ENCODE measurements at places on chromosomes 7 and 10.

GRCh38 chr10:68156373-68157185, 47.3 kb downstream of the MYPN start:
- DNase-seq, result peak; percentile 70

GRCh38 chr7:3753868-3754267, 452.8 kb downstream of the SDK1 start:
- no peak for DNase-seq

DNA sequence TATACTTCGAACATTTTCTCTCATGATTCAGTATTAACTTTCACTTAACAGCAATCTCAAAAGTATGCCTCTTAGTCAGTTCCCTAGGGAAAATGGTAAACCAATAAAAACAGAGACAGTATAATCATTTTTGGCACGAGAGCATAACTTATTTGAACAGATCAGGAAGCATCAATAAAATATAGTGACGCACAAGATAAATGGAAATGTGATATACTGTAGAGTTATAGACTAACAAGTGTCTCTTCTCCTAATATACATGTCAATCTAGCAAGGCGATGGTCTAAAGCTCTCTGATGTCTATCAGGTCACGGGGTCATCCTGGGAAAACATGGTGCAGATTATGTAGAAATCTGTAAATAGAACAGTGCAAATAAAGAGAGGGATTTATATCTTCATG, 131.6 kb downstream of the HGF start:
- no peak for DNase-seq

DNA sequence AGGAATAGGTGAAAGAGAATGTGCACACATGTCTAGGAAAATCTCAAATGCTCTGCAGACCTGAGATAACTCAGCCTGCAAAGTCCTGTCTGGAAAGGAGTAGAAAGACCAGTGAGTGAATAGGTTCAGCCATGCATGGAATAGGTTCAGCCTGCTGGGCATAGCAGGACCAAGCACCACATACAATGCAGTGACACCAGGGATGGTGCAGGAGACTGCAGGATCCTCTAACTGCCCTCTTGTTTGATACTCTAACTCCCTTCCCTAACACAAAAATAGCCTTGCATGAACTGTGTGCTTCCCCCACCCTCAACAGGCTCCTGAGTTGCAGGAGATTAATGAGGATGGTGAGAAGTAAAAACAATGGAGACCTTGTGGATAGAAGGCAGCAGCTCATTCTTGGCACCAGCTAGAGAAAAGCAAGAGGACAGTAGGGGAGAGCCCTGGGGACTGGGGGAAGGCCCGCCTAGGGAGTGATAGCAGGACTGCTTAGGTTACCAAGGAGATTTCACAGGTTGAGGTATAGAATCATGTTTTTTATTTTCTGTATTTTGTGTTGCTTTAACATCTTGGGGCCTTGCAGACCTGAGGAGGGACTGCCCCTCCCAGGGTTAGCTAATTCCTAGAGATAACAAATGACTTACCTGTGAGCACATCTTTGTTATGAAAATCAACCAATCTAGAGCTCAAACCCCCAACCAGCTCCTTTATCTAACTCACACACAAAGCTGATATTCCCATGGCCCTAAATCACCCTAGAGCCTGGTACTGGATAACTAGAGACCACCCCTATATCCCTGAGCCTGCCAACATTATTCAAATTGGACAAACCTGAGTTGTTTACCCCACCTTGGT, 187.8 kb downstream of the PLPP4 start:
- no peak for DNase-seq

DNA sequence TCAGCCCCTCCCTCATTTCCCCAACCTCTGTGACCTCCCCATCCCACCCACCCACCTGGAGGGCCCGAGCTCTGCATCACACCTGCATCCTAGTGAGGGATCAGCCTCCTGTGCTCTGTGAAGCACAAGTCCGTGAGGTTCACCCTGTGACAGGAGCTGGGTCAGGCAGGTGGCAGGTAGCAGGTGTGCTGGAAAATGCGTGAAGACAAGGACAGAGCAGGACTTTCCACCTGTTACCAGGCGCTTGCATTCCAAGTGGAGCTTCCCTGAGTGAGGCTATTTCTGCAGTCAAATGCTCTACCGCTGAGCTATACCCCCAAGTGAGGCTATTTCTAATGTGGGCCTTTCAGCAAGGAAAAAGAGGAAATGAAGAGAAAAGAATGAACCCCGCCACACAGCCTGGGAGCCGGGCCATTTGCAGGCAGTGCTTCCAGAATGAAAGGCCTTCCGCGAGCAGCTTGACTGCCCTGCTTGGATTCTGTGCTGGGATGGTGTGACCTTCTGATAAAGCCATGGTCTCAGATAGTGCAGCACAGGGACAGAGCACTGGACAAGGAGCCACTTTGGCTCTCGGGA, 13.3 kb upstream of the CPXM2 start:
- DNase-seq, result no peak

GRCh38 chr7:30750683-30751650, 968 bp upstream of the INMT start:
- no peak for DNase-seq

DNA sequence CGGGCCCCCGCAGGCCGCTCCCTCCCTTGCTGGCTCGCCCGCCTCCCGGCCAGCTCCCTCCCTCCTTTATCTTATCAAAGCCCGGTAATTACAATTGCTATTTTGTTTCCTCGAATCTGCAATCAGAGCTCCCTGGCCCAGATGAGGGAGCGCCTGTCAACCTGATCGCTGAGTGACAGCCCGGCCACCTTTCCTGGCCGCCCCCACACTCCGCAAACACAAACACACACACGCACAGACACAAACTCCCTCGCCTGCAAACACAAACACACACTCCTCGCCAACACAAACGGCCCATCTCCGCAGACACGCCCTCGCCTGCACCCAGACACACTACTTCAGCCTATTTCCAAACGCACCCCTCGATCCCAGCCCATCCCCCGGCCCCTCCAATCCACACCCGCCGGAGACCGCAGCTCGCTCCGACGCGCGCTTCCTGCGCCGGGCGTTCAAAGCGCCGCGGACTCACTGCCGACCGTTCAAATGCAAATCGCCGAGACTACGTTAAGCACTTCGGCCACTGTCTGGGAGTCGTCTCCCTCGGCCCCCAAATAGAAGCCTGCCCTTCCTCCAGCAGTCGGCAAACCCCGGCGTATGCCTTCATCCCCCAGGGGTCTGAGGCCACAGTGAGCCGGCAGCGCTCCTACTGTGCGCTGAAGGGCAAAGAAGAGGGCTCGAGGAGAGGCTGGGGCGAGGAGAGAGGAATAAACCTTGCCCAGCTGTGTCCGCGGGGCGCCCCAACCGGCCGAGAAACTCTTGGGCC, 3.0 kb upstream of the FGF8 start:
- DNase-seq, result no peak

GRCh38 chr7:135499818-135500217, 10.1 kb downstream of the CNOT4 start:
- DNase-seq, result no peak

- no peak for DNase-seq
Measured at GRCh38 chr10:71454347-71454746, 57.6 kb downstream of the CDH23 start.

- DNase-seq, result no peak
Measured at GRCh38 chr10:46556515-46557318, at the start of gene GPRIN2. TSS of gene GPRIN2 (minus strand) at chr10:46556658. CDS start at chr10:46550736, 5,922 bp downstream.

DNA sequence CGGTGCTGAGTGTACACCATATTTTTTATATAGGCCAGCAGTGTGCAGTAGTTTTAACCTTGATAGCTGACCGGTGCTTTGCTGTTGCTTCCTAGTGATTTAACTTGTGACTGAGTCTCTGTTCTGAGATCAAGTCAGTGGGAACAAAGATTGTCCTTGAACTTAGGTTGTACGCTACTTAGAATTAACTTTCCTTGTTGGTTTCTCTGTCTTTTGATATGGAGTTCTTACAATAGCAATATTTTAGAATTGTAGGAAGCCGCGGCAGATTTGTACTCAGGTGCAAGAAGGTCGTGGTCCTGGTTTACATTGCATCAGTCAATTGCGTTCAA, 1.3 kb downstream of the DDX21 start:
- DNase-seq, result no peak

DNA sequence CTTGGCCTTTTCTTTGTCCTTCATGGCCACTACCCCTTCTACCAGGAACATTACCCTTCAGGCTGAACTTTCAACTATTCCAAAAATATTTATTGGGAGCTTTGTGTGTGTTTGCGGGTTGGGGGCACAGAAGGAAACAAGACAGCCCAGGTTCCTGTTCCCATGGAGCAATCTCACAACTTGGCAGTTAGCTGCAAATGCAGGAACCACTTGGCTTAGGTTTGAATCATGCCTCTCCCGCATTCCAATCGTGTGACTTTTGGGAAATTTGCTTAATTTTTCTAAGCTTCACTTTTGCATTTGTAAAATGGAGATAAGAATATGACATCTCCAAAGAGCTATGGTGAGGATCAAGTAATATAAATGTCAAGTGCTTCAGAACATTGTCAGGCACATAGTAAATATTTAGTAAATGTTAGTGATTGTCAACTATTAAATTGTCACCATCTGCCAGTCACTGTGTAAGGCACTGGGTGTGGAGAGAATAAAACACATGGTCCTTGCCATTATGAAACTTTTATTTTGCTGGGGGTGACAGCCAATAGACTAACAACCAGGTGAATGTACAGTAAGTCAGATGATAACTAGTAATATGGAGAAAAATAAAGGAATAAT, 277.1 kb downstream of the SNX13 start:
- DNase-seq, result no peak

- DNase-seq, result no peak
Measured at GRCh38 chr10:123999956-124000615, 93.3 kb downstream of the CHST15 start.

DNA sequence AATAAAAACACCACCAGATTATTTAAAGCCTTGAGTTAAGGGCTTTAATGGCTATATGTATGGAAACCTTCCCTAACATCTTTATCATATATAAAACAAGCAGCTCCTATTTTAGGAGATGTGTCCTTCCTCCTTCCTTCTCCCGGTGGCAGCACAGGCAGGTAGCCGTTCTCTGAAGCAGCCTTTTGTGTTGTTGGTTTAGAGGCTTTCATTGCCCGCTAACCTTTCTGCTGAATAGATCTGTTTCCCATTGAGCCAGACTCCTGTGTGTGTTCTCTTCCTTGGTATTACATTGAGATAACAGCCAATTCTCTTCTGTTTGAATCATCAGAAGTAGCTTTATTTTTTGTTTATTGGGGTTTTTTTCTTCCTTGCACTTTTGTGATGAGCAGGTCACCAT, 131.3 kb downstream of the CACNB2 start:
- DNase-seq, result no peak

GRCh38 chr7:68267486-68267885, 1270.9 kb downstream of the TYW1 start:
- no peak for DNase-seq

- no peak for DNase-seq
Measured at GRCh38 chr7:158185653-158186052, 402.0 kb downstream of the PTPRN2 start.

- no peak for DNase-seq
Measured at GRCh38 chr10:69802424-69803161, 887 bp downstream of the COL13A1 start.

GRCh38 chr7:121837462-121837861, 35.5 kb upstream of the PTPRZ1 start:
- DNase-seq, result no peak

DNA sequence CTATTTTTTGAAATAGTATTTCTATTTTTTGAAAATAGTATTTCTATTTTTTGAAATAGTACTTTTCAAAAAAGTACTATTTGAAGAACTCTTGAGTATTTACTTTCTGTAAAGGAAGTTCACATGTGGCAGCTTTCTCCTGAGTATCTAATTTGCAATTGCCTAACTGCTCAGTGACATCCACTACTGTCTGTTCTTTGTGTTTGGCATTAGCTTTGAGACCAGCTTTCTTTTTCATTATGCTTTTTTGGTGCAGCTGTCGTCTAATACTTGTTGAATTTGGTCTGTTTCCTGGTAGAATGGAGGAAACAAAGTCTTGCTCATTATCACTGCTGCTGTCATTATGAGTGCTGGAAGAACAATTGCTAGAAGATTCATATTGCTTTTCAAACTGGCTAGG, 99.1 kb downstream of the BMPR1A start:
- no peak for DNase-seq

- DNase-seq, result no peak
Measured at GRCh38 chr10:124346831-124347230, 71.9 kb downstream of the OAT start.

- no peak for DNase-seq
Measured at GRCh38 chr10:8026349-8027259, 27.9 kb upstream of the GATA3 start.

GRCh38 chr10:1272777-1273161, 216.6 kb downstream of the WDR37 start:
- DNase-seq, result no peak

GRCh38 chr7:102874166-102874829, 38.5 kb upstream of the LRRC17 start:
- DNase-seq, result no peak

DNA sequence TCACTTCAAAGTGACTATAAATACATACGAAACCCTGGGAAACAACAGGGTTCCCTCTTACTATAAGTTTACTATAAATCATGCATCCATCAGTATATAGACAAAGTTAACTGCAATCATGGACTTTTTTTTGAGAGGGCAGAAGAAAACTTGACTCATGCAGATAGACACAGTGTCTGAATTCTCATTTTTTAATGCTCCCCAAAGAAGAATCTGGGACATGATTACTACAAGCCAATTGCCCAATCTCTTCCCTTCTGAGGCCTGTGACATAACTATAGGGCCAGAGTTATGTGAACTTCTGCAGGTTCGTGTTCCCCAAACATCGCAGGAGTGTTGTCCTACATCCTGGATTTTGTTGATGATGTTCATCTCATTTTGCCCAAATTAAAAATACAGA, 376.5 kb downstream of the KCNMA1 start:
- DNase-seq, result no peak

GRCh38 chr10:77717336-77717735, 79.7 kb upstream of the KCNMA1 start:
- no peak for DNase-seq

- no peak for DNase-seq
Measured at GRCh38 chr7:152735443-152736004, 24.0 kb upstream of the ACTR3B start.

DNA sequence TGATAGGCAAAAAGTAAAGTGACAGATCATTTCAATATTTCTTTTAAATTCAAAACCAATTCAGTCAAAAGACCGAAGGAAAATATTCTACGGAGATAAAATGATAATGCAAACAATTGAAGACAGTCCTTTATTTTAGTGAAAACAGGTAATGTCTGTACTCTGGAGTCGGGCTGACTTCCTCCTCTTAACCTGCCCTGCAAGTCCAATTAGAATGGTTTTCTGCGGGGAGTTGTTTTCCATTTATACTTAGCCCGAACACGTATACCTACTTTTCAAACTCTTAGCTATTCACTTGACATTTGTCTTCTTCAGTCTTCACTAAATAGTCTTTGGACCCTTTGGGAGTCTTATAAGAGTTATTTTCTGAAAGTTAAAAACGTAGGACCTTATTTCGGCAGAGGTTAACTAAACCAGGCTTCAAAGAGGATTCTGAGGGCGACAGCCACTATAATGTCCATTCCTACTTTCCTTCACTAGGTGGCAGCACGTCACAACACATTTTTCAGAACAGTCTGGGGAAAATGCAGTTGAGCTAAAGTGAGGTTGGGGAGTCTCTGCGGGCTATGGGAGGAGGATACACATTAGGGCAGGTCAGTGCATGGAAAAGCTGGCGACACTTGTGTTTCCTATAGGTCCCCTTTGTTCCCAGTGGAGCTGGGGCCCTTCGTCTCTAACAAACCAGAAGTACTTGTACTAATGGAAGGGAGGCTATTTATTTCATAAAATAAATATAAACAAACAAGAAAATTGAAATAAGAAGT, 472.0 kb downstream of the KCNMA1 start:
- DNase-seq, result peak; percentile 30
